Dermis microvascular lymphatic vessel endothelial cell (primary cell): ENCODE measurements at places on chromosomes 13 and 19. TPM values are rescaled to one million over a fixed set of nuclear protein-coding genes. Genes with fewer than 3 reads are reported as not detected.

GRCh38 chr19:3443840-3444694 lies 36.3 kb downstream of the SMIM24 start:
- peak; percentile 71 for DNase-seq

DNA sequence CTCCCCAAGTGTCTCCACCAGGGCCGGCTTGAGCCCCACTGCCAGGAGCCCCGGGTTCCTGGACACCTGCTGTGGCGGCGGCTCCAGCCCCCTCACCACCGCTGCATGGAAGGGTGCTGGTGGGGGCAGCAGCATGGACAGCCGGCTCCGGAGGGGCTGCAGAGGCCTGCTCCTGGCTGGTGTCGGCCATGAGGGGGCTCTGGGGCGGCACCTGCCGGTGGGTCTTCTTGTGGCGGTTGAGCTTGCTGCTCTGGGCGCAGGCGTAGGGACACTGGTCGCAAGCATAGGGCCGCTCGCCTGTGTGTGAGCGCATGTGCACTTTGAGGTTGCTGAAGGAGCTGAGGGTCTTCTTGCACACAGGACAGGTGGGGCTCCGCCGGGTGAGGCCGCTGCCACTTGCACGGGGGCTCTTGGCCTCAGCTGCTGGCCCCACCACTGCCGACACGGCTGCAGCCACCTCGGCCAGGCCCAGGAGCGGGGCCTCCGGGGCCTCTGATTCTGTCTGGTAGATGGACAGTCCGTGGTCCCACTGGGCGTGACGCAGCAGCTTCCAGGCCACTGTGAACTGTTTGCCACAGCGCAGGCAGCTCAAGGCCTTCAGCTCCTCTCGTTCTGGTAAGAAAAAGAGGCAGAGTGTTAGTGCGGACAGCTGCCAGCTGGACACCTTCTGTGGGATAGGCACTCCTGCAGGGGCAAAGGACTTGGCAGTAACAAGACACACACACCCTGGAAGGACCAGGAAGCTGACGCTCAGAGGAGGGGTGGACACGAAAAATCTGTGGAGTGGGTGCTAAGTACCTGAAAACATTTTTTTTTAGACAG lies 4.1 kb downstream of the ZNF296 start:
- DNase-seq: no peak

DNA sequence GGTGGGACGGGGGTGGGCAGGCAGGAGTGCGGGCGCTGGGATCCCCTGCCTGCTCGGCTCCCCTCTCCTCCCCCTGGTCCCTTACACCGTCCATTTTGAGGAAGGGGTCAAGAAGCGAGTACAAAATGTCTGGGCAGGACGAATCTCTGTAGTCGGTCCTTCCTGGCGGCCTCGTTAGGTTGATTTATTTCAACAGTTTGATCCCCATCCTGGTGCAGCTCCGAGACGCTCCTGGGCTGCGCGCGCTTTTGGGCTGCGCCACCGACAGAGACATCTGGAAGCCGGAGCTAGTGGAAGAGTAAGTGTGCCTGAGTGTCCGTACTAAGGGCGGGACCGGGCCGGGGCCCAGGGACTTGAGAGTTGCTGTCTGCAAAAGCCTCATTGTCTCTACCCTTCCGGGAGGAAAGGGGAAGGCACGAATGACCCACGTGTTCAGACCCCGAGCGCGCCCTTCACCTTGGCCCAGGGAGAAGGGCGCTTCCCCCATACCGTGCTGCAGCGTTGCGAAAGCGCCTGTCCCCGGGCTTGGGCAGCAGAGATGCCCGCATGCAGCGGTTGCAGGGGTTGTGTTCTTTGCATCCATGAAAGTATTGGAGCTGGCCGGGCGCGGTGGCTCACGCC lies 1.8 kb downstream of the ZNF114 start:
- DNase-seq: no peak

DNA sequence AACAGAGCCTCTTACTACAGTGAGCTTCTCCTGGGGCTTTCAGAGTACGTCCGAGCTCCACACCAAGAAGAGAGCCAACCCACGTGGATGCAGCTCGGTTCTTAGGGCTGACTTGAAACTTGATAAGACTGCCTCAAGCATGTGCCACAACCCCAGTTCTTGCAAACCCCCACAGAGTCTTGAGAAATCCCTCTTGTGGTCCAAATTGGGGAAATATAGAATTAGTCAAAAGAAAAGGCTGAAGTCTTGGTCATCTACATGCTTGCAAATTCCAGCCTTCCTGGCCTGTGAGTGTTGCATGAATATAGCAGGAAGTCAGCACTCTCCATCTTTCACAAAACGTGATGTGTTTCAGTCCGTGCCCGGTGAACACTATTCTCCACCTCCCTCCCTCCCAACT lies 95.2 kb downstream of the GGACT start:
- no peak for DNase-seq

DNA sequence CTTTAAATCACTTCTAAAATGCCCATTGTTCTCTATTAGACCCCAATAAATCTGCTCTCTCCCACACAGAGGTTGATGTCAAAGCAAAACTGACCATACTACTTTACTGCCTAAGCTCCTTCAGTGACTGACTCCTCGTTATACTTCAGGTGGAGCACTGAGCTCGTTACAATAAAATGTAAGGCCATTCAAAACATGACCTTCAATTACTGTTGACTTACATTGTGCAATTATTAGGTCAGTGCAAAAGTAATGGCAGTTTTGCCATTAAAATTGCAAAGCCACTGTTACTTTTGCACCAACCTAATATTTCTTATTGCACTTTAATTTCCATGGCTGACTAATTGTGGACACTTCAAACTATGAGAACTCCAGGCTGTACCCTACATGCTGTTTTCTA lies 314.9 kb downstream of the MZT1 start:
- no peak for DNase-seq

DNA sequence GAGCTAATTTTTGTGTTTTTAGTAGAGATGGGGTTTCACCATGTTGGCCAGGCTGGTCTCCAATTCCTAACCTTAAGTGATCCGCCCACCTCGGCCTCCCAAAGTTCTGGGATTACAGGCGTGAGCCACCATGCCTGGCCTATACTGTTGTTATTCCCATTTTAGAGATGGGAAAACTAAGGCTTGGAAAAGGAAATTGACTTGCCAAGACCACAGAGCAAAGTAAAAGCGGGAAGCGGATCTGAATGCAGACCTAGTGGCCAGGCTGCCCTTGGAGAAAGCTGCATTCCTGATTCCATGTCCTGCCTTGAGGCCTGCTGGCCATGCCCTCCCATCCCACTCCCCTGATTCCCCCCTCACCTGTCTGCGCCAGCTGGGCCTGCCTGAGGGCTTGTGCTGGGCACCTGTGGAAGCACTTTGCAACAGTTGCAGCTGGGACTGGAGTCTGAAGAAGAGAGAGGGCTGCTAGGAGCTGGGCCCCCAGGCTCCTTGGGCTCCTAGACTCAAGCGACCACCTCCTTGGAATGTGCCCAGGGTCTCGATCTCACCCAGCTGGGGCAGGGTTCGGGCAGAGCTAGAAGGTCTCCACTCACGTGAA lies 5.7 kb downstream of the PALM3 start:
- no peak for DNase-seq

DNA sequence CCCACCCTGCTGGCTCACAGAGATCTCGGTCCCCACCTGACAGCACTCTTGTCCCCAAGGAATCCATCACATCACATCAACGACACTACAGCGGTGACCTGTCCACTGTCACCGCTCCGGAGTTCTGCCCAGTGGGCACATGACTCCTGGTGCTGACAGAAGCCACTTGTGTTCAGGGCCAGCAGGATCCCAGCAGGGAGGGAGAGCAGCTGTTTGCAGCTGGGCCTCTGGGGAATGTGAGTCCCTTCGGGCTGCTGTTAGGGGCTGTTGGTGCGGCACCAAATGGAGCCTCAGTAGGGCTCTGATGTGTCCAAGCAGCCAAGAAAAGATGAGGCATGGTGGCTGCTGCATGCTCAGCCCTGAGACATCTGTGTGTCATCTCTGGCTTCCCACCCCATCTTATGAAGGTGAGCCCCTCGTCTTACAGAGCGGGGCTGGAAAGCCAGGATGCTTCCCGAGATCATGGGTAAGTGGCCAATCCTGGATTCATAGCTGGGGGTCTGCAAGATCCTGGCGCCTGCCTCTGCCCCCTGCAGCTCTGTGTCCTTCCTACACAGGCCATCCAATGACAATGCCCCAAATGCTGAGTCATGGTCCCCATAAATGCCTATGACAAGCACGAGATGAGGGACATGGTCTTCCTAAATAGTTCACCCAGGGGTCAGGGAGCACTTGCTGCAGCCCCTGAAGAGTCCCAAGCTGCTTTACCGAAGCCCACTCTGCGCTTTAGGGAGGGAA lies 56.0 kb downstream of the F2RL3 start:
- DNase-seq: no peak

DNA sequence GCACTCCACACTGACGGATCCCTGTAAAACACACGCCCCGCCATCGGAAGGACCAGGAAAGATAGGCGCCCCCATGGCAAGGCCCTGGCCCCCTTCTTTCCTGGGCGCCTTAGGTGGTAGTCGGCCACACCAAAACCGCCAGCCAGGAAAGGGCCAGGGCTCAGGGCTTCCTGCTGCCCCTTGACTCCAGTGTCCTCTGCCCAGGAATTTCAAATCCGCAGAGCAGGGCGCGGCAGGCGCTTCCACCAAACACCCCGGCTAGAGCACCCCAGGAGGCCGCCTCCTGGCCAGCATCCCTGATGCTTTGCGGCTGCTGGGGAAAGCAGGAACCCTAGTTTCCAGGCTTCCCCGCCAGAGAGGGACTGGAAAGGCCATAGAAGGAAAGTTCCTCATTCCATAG lies 57.5 kb downstream of the ZNF726 start:
- no peak for DNase-seq

DNA sequence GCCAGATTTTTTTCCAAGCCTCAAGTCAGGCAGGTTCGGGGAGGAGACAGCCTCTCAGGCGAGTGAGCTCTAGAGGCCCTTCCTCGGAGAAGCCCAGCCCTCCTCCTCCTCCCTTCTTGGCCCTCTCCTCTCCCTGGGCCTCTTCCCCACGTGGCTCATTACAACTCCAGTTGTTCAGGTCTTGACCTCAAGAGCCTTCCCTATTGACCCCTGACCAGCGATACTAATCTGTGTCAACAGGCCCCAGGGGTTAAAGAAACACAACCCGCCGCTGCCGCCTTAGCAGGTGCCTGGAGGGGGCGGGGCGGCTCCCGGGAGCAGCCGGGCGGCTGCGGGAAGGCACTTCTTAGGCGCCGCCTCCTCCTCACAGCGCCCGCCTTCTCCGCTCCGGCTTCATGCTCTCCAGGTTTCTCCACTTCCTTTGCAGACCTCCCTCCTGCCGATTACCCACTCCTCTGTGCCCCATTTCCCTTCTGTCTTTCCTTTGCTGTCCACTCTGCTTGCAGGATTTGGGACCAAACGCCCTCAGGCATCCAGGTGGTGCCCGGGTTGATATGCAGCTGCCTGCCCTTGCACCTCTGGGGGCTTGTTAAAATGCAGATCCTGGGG lies 51.0 kb downstream of the LYL1 start:
- no peak for DNase-seq

GRCh38 chr13:110244071-110244830 lies 62.7 kb downstream of the COL4A1 start:
- no peak for DNase-seq

GRCh38 chr19:45882652-45883585 lies 3.0 kb downstream of the IRF2BP1 start:
- DNase-seq: peak; percentile 89

GRCh38 chr13:23799945-23800344 lies 89.3 kb downstream of the MIPEP start:
- no peak for DNase-seq

DNA sequence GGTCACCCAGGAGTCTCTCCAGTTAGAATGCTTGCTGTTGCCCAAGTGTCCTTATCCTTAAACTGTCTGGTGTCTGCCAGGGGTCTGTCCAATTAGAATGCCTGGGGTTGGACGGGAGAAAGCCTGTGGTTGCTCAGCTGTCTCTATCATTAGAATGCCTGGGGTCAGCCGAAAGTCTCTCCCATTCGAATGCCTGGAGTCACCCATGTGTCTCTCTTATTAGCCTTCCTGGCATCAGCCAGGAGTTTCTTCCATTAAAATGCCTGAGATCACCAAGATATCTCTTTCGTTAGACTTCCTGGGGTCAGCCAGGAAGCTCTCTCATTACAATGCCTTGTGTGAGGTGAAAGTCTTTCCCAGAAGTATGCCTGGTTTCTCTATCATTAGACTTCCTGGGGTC lies 1521.0 kb downstream of the UQCRFS1 start:
- DNase-seq: no peak

GRCh38 chr13:111468037-111468959 lies 147.9 kb downstream of the TEX29 start:
- no peak for DNase-seq

DNA sequence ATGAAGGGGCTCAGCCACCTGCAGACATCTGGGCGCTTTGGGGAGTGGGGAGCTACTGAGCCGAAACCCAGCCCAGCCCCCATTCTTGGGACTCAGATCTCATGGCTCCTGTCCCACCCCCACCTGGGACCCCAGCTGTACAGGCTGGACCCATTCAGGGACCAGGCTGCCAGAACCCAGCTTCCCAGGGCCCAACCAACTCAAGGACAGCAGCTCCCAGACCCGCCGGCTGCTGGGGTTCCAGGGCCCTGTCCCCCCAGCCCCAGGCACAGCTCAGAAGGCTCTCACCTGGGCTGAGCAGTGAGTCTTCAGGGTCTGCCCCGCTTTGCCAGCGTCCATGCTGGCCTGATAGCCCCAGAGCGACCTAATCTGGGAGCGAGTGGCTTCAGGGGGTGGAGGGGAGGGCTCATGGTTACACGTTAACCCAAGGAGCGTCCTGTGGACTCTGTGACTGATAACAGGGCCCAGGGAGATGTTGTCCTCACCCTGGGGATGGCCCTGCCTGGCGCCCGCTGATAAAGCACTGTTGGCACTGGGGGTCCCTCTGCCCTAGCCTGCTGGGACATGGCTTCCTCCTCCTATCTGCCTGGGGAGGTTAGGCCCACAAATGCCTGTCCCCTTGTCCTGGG lies at the start of gene TMEM86B:
Gene TMEM86B (minus strand): TSS at position 361 of the 629 bp plus-strand sequence. CDS start 22 bp downstream, at position 339.
- no peak for DNase-seq

DNA sequence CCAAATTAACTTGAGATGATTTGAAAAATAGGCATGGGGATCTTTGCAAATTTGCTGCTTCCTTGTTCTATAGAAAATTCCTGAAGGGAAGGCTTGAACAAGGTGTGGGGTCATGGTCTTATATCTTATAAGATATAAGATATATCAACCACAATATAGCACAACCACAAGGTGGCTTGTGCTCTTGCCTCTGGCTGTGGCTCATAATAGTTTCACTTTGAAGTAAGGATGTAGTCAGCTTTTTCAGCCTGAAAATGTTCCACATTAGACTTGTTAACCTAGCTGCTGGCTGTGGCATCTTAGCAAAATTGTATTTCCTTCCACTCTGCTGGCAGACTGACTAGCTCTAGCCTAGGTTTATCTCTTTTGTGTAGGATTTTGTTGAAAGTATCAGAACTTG lies 169.7 kb downstream of the KLF5 start:
- peak; percentile 1 for DNase-seq

ZNF154 gene
- 0.13 and 0.63 TPM in 2 replicates for total RNA-seq

KCNN4 gene
- total RNA-seq: 0.39 and 0.51 TPM in 2 replicates
